Glutamatergic neuron (in vitro differentiated cells): ENCODE measurements at places on chromosomes 11 and 22. TPM values are rescaled to one million over a fixed set of nuclear protein-coding genes. Genes with fewer than 3 reads are reported as not detected.

Gene VEGFB
- total RNA-seq, result 12.3 TPM

Gene SEZ6L
- total RNA-seq, result 109 TPM

DNA sequence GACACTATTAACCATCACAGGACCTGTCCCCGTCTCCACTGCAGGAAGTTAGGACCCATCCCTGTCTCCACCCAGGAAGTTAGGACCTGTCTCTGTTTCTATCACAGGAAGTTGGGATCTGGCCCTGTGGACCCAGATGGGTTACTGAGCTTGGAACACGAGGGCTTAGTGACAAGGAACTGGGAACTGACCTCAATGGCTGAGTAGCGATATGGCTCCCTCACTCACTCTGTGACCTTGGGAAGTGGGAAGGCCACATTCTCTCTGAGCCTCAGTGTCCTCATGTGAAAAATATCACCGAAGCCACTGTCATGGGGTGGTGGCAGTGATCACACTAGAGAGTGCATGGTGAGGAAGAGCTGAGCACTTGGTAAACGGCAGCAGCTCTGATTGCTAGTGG is 59.4 kb downstream of the FBLN1 start:
- H3K4me3 ChIP-seq, result no peak overlapping the region
- H3K36me3 ChIP-seq, result peaks cover 57% of the 10 kb centered on the region
- no peaks in the 10 kb centered on the region for H3K4me1 ChIP-seq
- no peak for DNase-seq
- peaks cover 6% of the 10 kb centered on the region for H3K27me3 ChIP-seq

DNA sequence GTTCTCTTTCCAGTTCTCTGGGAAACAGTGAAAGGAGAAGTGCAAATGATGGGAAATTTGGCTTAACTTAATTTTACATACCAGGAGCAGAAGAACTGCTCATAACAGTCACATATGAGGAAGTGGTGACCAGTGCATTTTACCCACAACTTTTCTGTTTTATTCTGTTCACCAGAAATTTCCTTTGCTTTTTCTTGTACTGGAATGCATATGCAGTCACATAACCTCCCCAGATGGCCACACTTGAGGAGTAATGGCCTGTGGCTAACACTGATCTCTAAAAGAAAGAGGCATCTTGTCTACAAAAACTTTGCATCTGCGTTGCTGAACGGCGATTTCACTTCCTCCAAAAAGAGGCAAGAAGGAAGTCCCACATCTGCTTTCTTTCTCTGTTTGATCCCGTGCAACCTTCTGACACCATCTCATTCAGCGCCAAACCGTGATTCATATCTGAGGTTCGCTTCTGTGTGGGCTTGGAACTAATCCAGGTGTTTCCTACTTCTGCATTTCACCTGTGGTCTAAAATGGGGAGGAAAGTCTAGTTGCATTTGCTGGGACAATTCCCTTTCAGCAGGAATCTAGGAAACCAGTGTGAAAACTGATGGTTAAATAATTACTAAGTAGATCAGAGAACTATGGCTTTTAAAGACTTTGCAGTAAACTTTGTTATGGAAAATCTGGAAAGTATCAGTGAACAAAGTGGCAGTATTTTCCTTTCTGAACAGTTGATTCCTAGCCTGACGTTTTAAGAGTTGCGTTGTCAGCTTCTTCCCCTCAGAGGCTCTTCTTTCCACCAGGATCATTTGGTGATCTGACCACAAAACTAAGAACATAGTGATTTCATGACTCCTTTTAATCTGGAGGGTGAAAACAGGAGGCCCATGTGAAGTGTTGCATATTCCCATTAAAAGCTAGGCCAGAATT is 4.2 kb upstream of the MPEG1 start:
- no peaks in the 10 kb centered on the region for H3K4me1 ChIP-seq
- no peak for DNase-seq
- no peaks in the 10 kb centered on the region for H3K36me3 ChIP-seq

- peaks cover 1% of the 10 kb centered on the region for H3K4me1 ChIP-seq
- no peak overlapping the region for H3K27ac ChIP-seq
- H3K27me3 ChIP-seq, result peaks cover 2% of the 10 kb centered on the region
- no peak for DNase-seq
- peaks cover 5% of the 10 kb centered on the region for H3K36me3 ChIP-seq
- no peak overlapping the region for H3K4me3 ChIP-seq
Measured at GRCh38 chr11:26359055-26359454, 27.1 kb downstream of the ANO3 start.

GRCh38 chr11:64729851-64730382 is 6.9 kb upstream of the NRXN2 start:
- peak; percentile 79 for DNase-seq
- H3K36me3 ChIP-seq, result no peaks in the 10 kb centered on the region
- no peak overlapping the region for H3K27ac ChIP-seq
- peaks cover 5% of the 10 kb centered on the region for H3K27me3 ChIP-seq
- H3K4me3 ChIP-seq, result no peak overlapping the region
